Iris pigment epithelial cell (primary cell): ENCODE measurements at places on chromosomes 6 and 20.

DNA sequence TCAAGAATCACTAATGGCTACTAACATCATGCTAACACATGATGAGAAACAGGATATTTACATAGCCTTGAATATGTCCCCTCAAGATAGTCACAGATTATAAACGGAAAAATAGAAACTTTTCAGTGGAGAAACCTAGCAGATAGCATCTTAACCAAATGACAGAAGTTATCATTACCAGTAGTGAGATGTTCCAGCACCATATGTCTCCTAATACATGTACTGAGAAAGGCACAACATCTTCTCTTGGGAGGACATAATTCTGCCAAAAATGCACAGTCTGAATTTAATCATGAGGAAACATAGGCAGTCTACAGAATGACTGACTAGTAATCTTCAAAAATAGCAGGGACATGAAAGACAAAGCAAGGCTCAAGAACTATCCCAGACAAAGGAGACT is 19.9 kb upstream of the PRIM2 start:
- DNase-seq, result no peak

DNA sequence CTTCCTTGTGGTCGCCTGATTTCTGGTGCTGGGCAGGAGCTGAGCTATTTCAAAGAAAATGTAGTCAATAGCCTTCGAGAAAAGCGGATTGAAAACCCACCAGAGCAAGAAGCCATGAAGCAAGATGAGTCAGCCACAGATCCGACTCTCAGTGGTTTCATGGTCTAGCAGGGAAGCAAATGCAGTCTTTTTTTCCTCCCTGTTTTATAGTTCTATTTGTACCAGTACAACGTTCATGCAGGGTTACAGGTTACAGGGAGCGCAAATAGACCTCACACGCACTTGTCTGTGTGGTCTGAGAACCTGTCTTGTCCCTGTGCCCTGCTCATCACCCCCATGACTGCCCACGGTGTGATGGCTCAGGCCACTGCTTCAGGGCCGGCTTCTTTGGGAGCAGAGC is 309.8 kb upstream of the SUPT3H start:
- no peak for DNase-seq

DNA sequence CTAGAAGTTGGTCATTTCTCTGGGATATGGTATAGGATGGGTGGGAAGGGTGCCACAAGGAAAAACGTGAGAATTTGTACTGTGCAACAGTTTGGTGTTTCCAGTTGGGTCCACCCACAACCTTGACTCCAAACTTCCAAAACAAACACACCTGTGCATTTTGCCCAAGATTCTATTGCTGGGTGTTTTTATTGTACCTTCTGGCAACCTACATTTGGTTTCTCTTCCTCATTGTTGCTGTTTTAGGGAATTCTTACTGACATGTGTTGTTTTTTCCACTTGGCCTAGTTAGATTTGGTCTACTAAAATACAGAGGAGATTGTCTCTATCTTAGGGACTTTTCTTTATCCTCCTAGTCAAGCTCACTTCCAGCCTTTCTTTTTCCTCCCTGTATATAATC is 16.7 kb downstream of the TULP4 start:
- no peak for DNase-seq

DNA sequence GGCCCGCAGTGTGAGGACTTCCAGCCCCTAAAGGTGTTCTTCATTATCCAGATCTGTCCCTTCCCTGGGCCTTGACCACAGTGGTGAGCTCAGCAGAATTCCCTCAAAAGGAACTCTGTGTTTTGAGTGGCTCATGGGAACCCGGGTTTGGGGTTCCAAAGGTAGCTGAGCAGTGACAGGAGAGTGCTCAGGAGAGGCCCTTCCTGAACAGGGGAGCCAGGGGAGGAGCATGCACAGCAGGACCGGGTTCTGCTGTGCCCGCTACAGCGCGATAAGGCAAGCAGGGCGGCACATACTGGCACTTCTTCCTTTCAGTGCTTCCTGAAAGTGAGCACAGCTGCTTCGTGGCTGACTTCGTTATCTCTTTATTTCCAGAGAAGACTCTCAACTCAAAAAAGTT is 88.3 kb downstream of the SSR1 start:
- no peak for DNase-seq
